ENCODE measurements at places on chromosomes 5 and 9.

GRCh38 chr5:124932791-124933600 is 186.6 kb upstream of the ZNF608 start:
- no peak for DNase-seq

GRCh38 chr9:28779243-28779642 is 1206.0 kb upstream of the C9orf72 start:
- no peak for DNase-seq

- DNase-seq: no peak
These were observed 19.1 kb downstream of the FSD1L start for GRCh38 chr9:105466898-105467455.

DNA sequence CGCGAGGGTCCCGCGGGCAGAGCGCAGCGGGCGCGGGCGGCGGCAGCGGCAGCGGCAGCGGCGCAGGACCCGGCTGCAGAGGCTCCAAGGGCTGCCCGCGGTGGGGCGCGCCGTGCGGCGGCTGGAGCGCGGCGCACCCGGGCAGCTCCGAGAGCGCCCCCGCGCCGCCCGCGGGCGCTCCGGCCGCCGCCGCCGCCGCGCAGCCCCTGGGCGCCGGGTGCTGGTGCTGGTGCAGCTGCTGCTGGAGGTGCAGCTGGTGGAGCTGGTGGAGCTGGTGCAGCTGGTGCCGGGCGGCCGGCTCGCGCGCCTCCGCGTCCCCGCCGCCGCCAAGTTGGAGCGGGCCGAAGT is 644 bp downstream of the IER5L start:
- no peak for DNase-seq

GRCh38 chr5:73565969-73566547 is 515 bp downstream of the UTP15 start:
- no peak for DNase-seq

DNA sequence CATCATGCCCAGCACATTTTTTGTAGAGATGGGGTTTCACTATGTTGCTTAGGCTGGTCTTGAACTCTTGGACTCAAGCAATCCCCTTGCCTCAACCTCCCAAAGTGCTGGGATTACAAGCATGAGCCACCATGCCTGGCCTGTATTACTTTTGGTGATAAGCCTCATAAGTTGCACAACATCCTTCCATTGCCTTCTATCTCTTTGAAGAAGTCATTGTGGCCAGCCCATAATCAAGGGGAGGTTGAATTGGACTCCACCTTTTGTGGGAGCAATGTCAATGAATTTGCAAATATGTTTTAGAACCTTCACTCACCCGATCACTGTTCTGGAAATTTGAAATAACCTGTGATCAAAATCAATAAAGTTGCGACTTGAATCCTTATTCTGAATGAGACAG is 104.3 kb upstream of the CLINT1 start:
- DNase-seq: no peak

- DNase-seq: no peak
These were observed 134.8 kb downstream of the FBXL7 start for GRCh38 chr5:15634591-15635288.

- DNase-seq: no peak
These were observed 37.4 kb downstream of the P4HA2 start for GRCh38 chr5:132190161-132190817.

GRCh38 chr5:134122530-134122929 is 8.0 kb downstream of the TCF7 start:
- DNase-seq: no peak

All from coronary artery (tissue), 2 donors.